ENCODE measurements at places on chromosomes 12 and 14.

DNA sequence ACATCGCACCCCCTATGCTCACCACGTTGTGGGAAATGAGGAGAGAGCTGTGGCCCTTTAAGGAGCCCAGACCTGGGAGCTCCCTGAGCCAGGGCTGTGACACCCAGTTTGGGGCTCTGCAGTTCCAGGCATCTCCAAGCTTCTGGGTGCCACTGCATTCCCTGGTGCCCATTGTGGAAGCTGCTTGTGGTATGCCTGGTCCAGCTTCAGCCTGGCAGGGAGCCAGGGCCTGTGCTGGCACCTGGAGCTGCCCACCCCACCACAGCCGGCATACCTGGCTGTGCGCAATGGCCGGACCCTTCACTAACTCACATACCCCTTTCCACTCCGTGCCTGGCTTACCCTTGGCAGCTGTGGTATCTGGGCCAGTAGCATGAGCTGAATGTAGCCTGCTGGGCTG lies 107.9 kb upstream of the OR4E1 start:
- no peak for DNase-seq

- peak; percentile 69 for DNase-seq
Observed at GRCh38 chr14:32230695-32231280, 27.7 kb upstream of the RNU6-8 start.

DNA sequence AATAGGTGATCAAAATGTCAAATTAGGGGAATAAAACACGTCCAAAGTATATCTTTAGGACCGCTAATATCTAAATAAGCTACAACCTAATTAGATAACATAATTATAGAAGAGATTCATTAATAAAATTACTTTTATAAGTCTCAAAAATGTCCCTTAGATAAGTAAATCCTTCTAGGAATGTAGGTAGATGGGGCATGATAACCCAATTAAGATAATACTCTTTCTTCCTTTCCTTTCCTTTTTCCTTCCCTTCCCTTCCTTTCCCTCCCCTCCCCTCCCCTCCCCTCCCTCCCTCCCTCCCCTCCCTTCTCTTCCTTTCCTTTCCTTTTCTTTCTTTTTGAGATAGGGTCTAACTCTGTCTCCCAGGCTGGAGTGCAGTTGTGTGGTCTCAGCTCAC lies 11.0 kb upstream of the SLC2A3 start:
- no peak for DNase-seq

DNA sequence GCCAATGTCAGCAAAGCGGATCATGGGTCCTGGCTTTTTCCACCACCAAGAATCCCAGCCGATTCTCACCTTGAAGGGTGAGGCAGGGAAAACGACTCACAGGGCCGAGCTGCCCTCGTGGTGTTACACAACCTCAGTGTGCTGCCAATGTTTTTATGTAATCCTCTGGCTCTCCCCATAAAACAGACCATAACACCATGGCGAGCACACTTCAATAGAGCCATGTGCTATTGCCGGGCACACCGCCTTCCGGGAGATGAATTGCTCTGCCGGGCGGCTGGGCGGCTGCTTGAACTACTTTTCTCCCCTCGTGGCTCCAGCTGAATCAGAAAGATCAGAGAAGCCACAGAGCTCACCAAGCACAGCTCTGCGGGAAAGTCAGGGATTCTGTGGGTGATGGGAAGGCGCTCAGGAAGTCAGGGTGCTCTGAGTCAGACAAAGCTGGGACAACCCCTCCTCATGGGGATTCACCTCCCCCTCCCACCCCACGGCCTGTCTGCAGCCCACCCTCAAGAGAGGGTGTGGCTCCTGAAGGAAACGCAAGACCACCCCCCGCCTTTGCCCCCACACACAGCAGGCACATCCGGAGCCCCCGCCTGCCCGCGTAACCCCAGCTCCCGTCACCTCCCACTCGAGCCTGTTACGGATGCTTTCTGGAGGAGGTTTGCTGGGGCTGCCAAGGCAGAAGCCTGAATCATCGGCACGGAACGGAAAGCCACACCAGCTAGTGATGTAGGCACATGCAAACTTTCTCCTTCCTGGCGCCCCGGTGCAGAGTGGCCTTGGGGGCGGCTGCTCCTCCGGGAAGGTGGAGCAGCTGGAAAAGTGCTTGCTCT lies 1.8 kb downstream of the GALNT9 start:
- DNase-seq, result peak; percentile 82

GRCh38 chr12:106455111-106455510 lies 97.6 kb downstream of the POLR3B start:
- no peak for DNase-seq

- DNase-seq, result no peak
Observed at GRCh38 chr12:111578276-111578970, 20.7 kb downstream of the ATXN2 start.
